Cortex of kidney (tissue), 1 donor: ENCODE measurements at places on chromosomes 5 and 9.

DNA sequence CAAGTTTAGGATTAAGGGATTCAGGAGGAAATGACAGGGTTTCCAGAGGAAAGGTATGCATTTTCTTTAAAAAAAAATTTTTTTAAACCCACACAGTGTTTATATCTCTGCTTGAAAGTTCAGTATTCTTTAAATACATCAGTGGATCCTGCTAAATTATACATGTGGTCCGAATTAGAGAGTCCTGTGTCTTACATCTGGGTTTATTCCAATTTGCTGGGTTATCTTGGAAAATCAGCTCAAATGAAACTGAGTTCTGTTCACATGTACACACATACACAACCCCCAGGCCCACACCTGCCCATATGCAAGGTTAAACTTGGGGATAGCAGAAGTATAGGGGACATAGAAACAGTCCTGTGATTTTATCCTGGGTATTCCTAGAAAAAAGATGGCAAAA, 493.7 kb downstream of the ZNF608 start:
- no peak for DNase-seq

DNA sequence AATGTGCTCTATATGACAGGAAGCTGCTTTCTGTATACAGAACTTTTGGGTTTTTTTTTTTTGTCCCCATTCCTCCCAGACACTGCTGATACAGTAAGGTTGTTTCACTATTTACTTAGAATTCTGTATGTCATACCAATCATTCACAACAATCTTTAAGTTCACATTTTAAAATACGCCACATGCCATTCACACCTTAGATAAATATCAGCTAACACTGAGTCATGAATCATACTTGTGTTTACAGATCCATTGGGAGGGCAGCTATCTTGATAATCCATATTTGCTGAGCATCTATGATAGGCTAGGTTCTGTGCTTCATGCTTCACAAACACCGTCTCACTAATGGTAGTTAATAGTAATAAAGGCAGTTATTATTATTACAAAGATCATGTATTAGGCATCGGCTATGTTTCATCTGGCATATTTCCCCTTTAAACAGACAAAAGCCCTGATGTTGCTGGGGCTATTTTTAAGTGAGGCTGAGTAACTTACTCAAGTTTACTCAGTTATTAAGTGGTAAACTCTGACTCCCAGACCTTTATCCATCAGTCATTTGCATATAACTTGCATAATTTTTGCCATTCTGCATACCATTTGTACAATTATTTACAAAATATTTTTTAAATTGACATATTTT, 152.2 kb upstream of the HMHB1 start:
- DNase-seq: no peak

DNA sequence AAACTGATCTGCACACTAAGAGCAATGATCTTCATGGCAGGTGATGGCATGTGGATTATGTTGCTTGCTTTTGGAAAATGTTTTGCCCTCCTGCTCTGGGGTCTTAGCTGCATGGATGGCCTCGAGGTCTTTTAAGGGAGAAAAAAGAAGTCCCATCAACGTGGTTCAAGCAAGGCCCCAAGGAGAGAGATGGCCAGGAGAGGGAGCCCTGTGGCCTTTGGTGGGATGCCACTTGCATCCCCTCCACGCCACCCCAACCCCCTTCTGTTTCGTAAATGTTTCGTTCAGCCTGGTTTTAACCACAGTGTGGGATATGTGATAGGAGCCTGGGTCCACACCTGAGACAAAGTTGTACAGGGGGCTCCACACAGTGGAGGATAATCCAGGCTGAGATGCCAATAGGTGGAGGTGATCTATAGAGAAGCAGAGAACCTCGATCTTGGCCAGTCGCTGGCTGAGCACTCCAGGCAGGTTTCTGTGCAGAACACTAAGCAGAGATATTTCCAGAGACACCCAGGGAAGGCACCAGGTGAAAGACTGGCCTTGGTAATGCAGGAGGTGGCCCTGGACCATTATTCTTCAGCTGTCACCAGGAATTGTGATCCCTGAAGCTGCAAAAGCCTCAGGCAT, 25.8 kb upstream of the FRRS1L start:
- no peak for DNase-seq

- DNase-seq: no peak
These were observed 112.5 kb downstream of the WDR41 start for GRCh38 chr5:77379558-77380061.

- no peak for DNase-seq
These were observed 33.0 kb upstream of the C6 start for GRCh38 chr5:41246376-41246775.
